Stimulated activated CD4-positive, alpha-beta T cell treated with anti-CD3 and anti-CD28 coated beads, Interleukin-15, amount 100 ng/mL, for 1 hour (primary cell): ENCODE measurements at places on chromosomes 6 and 20.

GRCh38 chr20:1392443-1392692 is 486 bp downstream of the FKBP1A start:
- no peak for DNase-seq

GRCh38 chr6:23511817-23512216 is 614.2 kb upstream of the NRSN1 start:
- no peak for DNase-seq

DNA sequence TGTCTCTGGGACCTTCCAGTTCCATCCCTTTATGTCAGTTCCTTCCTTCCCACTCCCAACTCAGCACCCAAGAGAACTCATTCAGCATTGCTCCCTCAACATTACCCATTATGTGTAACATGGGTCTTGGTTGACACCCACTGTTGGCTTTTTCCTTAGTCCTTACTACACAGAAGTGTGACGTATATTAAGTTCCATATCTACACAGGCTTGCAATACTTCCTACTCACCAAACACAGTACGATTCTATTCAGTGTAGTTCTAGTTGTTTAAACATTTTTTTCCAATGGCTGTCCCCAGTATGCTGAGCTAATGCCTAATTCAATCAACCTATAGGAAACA is 37.7 kb downstream of the ARHGAP18 start:
- DNase-seq = no peak

GRCh38 chr20:44650771-44651433 is 597 bp downstream of the ADA start:
- no peak for DNase-seq

GRCh38 chr6:100818066-100818465 is 63.1 kb downstream of the ASCC3 start:
- DNase-seq = no peak

DNA sequence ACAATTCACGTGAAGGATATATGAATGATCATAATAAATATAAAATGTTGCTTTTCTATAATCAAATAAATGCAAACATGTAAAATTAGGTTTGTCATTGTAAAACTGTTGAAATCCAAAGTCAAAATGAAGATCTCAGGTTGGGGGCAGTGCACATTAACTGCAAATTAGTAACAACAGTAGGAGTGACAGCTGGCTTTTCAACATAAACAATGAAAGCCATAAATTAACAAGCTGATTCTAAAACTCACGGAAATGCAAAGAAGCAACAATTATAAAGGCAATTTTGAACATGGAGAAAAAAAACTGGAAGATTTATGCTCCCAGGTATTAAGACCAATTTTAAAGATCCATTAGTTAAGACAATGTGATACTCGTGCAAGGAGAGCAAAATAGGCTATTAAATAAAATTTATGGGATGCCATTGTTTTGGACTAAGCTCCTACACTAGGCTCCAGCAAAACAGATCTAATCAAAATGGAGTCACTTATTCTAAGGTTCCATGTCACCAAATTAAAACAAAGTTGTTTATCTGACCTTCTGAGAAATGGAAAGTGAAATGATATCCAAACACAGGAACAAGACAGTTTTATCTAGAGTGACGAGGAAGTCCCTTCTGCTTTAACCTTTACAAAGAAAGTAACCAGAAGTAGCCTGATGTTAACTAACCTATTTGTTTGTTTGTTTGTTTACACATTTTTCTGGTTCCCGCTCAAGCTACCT is 770.8 kb downstream of the EPHA7 start:
- no peak for DNase-seq

DNA sequence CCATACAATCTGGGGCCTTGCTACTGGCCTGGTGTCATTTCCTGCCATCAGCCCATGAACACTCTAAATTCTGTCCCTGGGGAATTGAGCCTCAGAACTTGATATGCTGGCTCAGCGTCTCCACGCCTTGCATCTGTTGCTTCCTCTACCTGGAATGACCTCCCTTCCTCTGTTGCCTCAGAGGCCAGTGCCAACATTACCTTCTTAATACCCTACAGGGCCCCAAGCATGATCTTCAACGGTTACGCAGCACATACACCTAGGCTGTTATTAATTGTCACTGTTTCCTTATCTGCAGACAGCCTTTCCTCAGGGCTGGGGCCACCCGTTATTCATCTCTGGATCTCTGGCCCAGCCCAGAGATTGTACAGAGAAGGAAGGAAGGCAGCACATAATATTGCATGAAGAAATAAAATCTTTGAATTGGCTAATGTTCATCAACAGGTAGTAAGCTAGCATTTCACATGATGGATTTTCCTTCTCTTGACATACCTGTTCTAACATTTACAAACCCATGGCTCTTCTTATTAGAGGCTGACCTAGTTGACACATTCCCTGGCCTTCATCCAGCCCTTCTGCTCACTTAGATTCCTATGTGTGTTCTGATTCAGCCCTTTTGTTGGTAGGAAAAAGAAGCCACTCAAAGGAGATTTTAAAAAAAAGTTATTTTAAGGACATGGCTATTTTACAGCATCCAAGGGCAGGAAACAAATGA is 8.4 kb upstream of the RNF182 start:
- no peak for DNase-seq

DNA sequence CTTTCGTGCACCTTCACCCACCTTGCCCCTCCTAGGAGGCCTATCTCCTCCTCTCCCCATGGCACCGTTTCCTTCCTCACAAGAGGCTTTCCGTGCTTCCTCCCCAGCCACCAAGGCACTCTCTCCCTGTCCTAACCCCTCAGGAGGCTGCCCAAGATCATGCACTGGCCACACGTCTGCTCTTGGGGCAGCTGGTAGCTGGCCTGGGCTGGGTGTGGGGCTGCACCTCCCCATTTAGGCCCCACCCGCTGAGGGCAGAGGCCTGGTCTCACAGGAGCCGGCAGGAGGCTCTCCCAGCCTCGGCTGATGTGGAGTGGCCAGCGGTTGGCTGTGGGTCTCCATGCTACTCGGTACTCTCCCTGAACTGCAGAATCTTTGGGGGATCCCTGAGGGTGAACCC is 13.6 kb downstream of the NOL4L start:
- DNase-seq = no peak

DNA sequence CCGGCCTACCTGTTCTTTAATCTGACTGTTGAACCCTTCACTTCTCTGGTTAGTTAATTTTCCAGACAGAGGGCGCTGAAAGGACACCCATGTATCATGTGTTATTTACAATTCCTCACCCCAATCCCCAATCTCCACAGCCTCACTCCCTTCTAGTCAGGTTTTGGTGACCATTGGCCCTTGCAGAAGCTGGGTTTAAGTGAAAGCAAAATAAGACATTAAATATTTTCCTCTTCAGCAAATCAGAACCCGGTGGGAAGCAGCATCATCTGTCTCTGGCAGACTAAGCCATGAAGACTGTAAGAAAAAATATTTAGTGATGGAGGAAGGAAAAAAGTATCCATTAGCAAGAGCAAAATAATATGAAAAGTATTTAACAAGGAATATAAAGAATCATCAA is 9.4 kb upstream of the HLA-DQA1 start:
- no peak for DNase-seq

GRCh38 chr20:32312718-32313424 is 35.4 kb downstream of the KIF3B start:
- DNase-seq = no peak

DNA sequence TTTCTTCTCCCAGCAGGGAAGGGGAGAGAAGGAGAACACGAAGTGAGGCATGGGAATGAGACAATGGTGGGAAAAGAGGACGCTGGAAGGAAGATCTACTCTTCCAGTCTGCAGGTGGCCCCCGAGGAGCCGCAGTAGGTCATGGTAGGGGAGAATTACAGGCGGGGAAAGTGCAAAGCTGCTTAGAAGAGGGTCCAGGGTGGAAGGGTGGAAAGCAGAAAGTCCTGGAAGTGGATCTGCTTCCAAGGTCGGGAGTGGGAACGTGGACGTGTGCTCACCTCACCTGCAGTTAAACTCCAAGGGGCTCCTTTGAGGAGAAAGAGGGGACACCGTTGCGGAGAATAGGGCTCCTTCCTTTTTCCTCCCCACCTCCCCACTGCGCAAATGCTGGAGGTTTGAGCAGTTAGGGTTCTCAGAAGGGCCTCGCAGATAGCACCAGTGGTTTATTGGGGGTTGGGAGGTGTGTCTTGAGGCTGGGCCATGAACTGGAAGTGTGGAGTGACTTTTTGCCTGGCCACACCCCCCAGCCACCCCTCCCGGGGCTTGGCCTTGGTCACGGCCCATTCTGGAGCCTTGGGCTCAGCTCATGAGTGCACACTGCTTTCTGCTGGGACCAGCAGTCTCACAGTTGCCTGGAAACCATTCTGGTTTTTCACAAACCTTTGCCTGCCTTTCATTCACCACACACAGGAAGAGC is 100.4 kb upstream of the MLN start:
- DNase-seq = peak; percentile 8

GRCh38 chr20:8909596-8909995 is 159.3 kb upstream of the PLCB4 start:
- no peak for DNase-seq

DNA sequence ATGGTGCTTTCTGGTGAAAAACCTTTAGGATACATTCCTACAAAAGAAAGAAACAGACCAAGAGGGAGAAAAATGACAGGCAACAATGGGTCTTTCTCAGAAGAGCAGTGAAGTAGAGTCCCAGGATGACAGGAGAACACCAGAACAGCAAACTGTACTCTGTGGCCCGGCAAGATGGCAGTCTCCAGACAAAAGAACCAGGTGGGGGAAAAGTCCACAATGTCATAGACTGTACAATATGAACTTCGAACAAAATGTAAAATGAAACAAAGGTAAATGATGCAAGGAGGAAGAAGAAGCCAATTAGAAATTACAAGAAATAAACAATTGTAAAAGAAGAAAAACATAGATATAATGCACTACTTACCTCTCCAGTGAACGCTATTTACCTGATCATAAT is 23.2 kb upstream of the HSF2 start:
- DNase-seq = no peak

- peak; percentile 61 for DNase-seq
Measured at GRCh38 chr20:63290677-63291472, 2.1 kb upstream of the COL20A1 start.

DNA sequence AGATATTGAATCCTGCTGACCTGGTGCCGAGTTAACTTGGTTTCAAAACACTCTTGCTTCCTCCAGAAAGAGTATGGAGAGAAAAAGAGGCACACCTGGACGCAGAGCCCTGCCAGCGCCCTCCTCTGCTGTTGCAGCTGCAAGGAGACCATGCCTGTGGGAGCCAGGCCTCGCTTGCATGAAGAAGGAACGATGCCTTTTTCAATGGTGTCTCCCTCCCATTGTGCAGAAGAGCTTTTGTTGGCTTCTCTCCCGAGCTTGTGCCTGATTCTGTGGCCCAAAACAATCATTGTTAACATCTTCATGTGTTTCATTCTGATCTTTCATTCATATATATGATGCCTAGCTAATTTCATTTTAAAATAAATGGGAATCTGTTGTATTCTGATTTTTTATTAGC is 98.1 kb downstream of the FAM120B start:
- no peak for DNase-seq

GRCh38 chr6:226516-227073 is 65.7 kb upstream of the DUSP22 start:
- DNase-seq = no peak

GRCh38 chr6:54289426-54289825 is 18.8 kb upstream of the TINAG start:
- DNase-seq = no peak

GRCh38 chr20:39117491-39117890 is 155.3 kb downstream of the DHX35 start:
- no peak for DNase-seq

- no peak for DNase-seq
Measured at GRCh38 chr20:16654858-16655535, 74.8 kb upstream of the SNRPB2 start.

GRCh38 chr6:9360881-9361280 is 925.5 kb upstream of the SLC35B3 start:
- DNase-seq = no peak

- no peak for DNase-seq
Measured at GRCh38 chr6:89630488-89630887, 8.1 kb downstream of the LYRM2 start.

DNA sequence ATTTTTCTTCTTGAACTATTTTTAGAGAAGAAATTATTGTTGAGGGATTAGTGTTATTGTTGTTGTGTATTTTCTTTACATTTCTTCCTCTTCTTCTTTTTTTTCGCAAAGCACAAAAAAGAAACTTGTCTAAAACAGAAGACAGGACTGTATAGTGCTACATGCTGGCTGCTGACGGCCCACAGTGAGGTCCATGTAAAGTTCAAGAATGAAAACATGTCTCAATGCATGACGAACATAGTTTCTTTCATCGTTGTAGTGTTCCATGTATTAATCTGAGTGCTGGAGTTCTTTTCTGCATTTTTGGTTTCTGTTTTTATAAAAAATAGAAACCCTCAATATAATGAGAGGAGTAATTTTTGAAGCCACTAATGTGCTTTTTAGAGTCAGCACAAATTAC is 462.9 kb upstream of the MARCKS start:
- DNase-seq = no peak

- DNase-seq = no peak
Measured at GRCh38 chr6:130973521-130974277, 89.3 kb downstream of the EPB41L2 start.

DNA sequence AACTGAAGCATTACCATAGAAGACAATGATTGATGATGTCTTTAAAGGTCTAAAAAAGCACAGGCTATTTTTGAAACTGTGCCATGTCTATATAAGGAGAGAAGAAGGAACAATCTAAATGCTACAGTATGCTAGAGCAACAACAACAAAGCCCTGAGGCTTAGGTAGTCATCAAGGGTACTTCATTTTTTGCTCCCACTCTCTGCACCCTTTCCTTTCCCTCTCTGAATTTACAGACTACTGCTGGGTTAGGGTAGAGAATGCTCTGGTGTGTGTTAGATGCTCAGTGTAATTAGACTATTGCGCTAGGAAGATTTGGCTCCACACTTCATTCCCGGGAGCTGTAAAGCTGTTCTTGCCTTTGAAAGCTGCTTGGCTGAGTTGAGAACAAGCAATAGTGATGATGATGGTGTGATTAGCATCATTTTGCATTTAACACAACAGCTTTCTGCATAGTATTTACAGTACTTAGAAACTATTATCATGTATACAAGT is 1262.5 kb upstream of the CITED2 start:
- DNase-seq = no peak
